ENCODE measurements at places on chromosomes 1 and 21.

- DNase-seq: no peak
Measured at GRCh38 chr1:44336668-44337067, 18.4 kb downstream of the ERI3 start.

GRCh38 chr1:7869136-7869920 lies 16.5 kb upstream of the UTS2 start:
- DNase-seq: no peak

DNA sequence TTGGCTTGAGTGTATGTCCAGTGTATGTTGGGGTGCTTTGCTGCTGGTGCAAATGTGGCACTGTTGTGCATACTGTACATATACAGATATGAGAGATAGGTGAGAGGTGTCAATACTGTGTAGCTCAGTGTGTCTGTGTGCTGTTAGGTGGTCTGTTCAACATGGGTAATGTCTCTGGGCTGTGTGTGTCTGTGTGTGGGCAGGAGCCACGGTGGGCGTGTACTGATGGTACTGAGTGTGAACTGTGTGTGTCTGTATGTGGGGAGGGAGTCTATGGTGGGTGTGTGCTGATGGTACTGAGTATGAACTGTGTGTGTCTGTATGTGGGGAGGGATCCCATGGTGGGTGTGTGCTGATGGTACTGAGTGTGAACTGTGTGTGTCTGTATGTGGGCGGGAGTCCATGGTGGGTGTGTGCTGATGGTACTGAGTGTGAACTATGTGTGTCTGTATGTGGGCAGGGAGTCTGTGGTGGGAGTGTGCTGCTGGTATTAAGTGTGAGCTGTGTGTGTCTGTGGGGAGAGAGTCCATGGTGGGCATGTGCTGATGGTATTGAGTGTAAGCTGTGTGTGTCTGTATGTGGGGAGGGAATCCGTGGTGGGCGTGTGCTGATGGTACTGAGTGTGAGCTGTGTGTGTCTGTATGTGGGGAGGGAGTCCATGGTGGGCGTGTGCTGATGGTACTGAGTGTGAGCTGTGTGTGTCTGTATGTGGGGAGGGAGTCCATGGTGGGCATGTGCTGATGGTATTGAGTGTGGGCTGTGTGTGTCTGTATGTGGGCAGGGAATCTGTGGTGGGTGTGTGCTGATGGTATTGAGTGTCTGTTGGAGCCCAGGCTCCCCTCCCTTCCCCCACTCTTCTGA lies 32.2 kb upstream of the FOXO6 start:
- no peak for DNase-seq

- no peak for DNase-seq
Measured at GRCh38 chr1:6419397-6419803, 319 bp downstream of the HES2 start.

- no peak for DNase-seq
Measured at GRCh38 chr1:40740997-40741736, 42.4 kb upstream of the KCNQ4 start.

- DNase-seq: no peak
Measured at GRCh38 chr21:42755766-42756579, 102.6 kb downstream of the PDE9A start.

DNA sequence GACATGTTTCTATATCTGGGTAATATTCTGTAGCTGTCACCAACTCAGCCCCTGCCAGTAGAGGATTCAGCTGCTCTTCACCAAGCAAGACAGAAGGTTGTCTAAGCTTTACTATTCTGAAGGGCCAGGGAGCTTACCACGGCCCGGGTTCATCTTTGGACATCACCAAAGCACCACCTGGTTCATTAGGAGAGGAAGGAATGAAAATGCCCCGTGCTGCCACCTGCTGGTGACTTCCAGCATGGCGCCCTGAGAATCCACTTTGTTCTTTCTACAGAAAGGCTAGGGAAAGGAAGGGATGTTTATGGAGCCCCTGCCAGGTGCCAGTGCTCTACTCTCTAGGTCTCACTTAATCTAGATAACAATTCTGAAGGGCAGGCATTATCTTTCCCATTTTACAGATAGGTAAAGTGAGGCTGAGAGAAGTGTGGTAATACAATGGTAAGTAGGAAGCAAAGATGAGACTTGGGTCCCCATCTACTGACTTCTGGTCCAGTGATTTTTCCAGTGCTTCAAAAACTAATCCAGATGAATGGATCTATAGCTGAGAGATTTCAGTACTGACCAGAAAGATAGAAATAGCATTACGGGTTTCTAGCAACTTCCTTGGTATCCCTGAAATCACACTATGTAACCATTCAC lies 79.5 kb downstream of the BEND5 start:
- peak; percentile 4 for DNase-seq

GRCh38 chr1:183604038-183604808 lies 14.0 kb upstream of the NCF2 start:
- DNase-seq: no peak

GRCh38 chr1:54805981-54806381 lies 4.9 kb upstream of the TTC22 start:
- no peak for DNase-seq

DNA sequence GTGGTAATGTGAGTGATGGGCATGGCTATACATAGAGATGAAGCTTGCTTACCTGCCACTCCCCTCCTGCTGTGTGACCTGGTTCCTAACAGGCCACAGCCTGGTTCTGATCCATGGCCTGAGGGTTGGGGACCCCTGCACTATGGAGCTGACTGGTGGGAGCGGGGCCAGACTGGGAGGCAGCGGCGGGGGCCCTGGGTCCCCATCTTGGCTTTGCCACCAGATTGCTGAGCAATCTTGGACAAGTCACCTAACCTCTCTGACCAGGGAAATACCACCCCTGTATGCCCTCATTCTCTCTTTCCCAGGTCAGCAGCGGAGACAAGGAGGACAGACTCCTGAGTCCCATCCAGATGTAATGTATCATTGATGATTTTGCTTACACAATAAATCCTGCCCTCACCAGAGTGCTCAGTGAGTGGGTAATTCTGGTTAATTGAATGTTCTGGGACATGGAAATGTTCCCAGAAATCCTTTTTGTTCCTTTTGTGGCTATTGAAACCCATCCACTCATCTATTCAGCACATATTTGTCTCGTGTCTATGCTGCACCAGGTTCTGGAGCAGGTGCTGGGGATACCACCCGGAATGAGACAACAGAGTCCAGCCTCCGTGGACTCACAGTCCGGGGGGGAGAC lies 4.1 kb upstream of the ARHGEF10L start:
- DNase-seq: no peak

DNA sequence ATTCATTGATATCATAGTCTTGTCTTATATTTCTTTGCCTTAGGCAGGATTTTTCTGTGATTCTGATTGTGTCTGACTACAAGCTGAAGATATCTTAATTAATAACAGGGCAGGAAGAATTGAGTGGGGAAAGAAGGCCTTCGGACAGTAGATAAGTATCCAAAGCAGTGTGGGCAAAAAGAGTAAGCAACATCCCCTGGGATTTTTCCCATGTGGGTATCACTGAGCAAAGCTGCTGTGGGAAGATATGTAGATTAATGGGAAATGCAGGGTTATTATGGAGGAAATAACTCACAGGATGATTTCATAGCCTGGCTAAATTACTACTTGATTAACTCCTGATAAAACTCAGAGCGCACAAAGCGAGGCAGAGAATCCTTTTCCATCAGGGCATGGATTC lies 55.7 kb downstream of the RGS5 start:
- no peak for DNase-seq

- DNase-seq: no peak
Measured at GRCh38 chr1:160876311-160876710, 8.7 kb downstream of the ITLN1 start.

- no peak for DNase-seq
Measured at GRCh38 chr1:32949519-32949918, 15.1 kb downstream of the RNF19B start.

- no peak for DNase-seq
Measured at GRCh38 chr1:84164567-84165021, 20.5 kb downstream of the PRKACB start.

DNA sequence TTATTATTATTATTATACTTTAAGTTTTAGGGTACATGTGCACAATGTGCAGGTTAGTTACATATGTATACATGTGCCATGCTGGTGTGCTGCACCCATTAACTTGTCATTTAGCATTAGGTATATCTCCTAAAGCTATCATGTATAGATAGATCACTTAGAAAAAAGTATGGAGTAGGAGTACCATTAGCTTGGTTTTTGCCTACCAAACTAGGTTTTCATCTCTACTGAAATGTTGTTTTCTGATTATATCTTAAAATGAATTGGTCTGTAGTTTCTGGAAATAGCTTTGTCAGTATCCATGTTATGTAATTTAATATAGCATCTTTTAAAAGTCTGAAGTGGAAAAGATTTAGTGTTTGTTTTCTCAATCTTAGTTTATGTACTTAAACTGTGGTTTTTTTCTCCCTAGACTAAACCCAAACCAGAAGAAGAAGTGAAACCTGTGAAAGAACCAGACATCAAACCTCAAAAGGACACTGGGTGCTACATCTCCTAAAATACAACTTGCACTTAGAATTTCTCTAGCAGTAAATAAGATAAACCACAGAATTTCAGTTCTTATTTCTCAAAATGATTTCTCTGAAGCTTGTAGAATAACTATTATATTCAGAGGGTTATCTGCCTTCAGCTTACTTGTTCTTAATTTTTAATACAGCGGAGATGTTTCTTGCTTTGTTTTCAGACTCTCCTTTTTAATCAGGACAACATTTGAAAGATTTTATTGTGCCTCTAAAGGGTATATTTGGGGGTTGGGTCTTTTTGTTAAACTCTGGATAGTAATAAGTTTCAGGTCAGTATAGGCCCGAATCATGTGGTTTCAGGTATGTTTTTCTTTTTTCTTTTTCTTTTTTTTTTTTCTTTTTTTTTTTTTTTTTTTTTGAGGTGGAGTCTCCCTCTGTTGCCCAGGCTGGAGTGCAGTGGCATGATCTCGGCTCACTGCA lies 4.5 kb upstream of the FAM177B start:
- DNase-seq: no peak

DNA sequence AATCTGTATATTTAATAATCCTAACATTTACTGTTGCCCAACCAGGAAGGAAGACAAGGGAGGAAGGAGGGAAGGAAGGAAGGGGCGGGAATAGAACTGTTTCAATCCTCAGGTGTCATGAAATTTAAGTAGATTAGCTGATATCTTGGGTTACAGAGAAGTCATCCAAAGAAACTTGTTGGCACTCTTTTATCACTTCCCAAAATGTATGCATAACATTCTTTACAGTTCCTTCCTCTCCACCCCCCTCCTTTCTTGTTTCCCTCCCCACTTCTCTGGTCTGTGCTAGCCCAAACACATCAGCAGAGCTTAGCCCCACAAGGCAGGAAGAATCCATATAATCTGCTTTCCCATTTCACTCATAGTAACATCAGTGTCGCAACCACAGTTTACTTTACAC lies 110.9 kb downstream of the ESRRG start:
- no peak for DNase-seq

GRCh38 chr1:1573843-1574720 lies 581 bp downstream of the SSU72 start:
- peak; percentile 63 for DNase-seq

DNA sequence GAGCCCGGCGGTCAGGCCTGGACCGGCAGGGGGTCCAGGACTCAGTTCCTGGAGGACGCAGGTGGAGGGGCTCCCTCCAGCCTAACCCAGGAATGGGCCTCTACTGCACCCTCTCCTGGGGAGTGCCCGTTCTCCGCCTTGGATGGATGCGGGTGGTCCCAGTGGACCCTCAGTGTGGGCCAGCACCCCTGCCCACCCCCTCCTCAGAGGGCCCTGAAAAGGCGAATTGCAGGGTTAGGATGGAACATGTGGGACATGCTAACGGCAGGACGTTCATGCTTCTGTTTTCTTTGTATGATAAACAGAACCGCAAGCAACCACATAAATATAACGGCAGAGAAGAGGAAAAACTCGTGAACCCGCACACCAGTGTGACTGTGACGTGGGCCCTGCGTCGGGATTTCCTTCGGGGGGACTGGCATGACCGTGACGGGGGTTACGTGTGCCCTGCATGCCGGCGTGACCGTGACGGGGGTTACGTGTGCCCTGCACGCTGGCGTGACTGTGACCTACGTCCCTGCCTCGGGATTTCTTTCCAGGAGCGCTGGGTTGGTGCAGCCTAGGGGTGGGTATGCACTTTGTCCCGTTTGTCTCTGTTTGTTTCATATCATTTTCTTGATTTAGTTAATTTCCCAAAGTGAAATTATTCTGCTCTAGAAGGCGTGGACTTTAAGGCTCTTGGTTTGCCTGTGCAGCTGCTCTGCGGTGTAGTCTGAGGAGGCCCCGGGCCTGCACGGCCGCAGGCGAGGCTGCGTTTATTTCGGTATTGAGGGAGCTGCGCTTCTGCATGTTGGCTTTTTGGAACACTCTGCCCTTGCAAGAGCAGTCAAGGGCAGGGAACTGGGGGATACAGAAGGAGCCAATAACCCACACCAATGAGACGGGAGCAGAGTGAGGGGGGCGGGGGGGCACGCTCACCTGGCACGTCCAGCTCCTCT lies 3.1 kb downstream of the FTCD start:
- DNase-seq: no peak

- no peak for DNase-seq
Measured at GRCh38 chr21:32990666-32991065, 35.1 kb upstream of the OLIG2 start.

DNA sequence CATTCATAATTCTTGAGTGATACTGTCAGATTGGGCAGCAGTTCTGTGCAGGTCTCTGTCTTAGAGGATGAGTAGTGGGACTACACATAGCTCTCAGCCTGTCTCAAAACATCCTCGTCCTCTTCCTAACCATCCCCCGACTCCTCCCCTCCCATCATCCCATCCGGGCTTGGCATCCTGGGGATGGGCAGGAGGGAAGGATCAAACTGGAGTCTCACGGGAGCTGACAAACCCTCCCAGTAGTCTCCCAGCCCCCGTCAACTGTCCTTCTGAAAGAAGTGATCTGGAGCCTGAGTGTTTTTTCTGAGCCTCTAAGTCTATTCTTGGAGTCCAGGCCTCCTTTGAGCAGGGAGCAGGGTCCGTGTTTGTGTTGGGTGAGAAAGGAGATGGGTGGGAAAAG lies 102.0 kb downstream of the PAX7 start:
- DNase-seq: no peak

DNA sequence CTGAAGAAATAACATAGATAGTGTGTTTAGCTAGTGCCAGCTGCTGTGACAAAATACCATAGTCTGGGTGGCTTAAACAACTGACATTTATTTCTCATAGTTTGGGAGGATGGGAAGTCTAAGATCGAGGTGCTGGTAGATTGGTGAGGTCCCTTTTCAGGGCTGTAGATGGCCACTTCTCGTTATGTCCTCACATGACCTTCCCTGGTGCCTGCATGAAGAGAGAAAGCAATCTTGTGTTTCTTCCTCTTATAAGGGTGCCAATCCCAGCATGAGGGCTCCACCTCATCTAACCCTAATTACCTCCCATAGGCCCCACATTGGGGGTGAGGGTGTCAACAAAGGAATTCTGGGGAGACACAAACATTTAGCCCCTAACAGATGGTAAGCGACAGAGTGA lies 9.3 kb downstream of the MTARC2 start:
- DNase-seq: no peak

Measured in activated T-helper 9 cell treated with anti-CD3 and anti-CD28 coated beads, Interleukin-2, amount 50 U/mL, for 16 hours (primary cell).